ENCODE measurements at places on chromosomes 7 and 10. TPM values are rescaled to one million over a fixed set of nuclear protein-coding genes. Genes with fewer than 3 reads are reported as not detected.

DTX2 gene
- total RNA-seq: 6.9 TPM

PDE6C gene
- not detected for total RNA-seq

HOXA10 gene
- 6.5 TPM for total RNA-seq

FOXI2 gene
- total RNA-seq: not detected

C10orf88 gene
- total RNA-seq: 5.7 TPM

RBP4 gene
- total RNA-seq: not detected

METTL2B gene
- total RNA-seq: 32.6 TPM

CUTC gene
- 19.1 TPM for total RNA-seq

WNT2 gene
- not detected for total RNA-seq

HYAL4 gene
- total RNA-seq: 0.49 TPM

PRSS1 gene
- not detected for total RNA-seq

ELAPOR2 gene
- 39.5 TPM for total RNA-seq

PHYHIPL gene
- total RNA-seq: not detected

PSD gene
- total RNA-seq: not detected

CREB3L2 gene
- total RNA-seq: 26.0 TPM

TMEM139 gene
- total RNA-seq: not detected

COL17A1 gene
- 3.3 TPM for total RNA-seq

LIPF gene
- total RNA-seq: not detected

PLXDC2 gene
- 1.1 TPM for total RNA-seq

TCAF2 gene
- 16.5 TPM for total RNA-seq

CUBN gene
- 6.8 TPM for total RNA-seq

COL1A2 gene
- total RNA-seq: 6.7 TPM

CRYGN gene
- total RNA-seq: not detected

MEPCE gene
- 42.4 TPM for total RNA-seq
